ENCODE measurements at places on chromosomes 7 and 10.

DNA sequence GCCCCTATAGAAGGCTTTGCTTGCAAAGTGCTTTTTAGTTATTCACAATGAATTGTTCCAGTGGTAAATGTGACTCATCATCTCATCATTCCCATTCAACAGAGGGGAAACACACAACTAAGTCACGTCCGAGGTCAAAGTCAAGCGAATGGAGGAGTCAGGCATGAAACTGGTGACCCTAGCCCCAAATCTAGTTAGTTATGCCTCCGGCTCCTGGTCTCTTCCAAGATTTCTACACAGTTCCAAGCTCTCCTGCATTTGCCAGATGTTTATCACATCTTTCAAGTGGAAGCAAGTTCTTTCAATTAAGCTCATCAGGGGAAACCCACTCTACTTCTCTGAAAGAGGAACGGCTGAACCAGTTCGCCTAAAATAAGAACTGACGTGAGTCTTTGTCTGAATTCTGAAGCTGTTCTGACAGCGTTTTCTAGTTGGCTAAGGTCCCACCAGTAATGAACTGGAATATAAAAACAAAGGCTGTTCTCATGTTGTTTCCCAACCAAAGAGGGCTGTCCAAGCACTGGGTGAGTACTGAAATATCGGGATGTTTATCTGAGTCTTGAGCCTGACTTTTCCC is 140.9 kb upstream of the NRBF2 start:
- DNase-seq = no peak

GRCh38 chr10:12375076-12375504 is 25.7 kb downstream of the CAMK1D start:
- DNase-seq = no peak

DNA sequence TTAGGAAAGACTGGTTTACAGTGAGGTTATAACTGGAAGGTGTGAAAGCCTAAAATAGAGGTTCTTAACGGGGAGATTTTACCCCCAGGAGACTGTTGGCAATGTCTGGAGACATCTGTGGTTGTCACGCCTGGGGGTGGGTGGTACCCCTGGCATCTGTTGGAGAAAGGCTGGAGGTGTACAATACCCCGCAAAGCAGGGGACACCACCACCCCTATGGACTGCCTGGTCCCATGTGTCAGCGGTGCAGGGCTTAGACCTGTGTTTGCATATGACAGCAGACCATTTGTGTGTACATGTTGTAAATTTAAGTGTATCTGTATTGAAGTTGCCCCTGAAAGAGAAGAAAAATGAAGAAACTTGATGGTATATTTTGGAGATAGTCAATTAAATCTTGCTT is 9.8 kb downstream of the LRRC27 start:
- DNase-seq = no peak

DNA sequence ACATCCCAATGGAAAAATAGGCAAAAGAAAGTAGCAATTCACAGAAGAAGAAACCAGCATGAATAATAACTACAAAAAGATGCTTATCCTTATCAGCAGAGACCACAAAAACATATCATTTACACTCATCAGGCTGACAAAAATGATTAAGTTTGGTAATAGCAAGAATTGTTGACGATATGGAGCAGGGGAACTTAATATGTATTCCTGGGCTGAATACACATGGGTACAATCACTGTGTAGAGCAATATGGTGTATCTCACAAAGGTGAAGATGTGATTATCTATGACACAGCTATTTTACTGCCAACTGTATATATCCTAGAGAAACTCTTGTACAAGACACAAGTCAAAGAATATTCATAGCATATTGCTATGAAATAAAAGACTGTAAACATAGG is 141.8 kb upstream of the NOBOX start:
- DNase-seq = no peak

DNA sequence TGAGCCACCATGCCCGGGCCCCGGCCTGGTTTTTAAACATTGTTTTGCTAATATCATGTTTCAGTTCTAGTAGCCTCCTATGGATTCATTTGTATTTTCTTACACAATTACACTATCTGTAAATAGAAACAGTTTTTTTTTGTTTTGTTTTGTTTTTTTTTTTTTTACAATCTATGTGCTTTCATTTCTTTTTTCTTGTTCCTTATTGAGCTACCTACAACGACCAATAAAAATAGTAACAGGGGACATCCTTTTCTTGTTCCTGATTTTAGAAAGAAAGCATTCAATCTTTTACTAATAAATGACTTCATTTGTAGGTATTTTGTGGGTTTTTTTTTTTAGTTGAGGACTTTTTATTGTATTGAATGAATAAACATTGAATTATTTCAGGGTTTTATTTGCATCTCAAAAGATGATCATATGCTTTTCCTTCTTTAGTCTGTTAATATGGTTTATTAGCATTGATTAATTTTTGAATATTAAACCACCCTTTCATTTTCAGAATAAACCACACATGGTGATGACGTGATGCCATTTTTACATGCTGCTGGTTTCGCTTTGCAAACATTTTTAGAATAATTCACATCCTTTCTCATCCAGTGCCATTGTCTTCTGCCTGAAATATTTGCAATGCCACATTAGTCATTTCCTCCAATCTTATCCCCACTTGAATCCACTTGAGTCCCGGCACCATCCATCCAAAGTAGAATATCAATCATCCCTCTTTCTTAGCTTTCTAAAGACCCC is 18.1 kb upstream of the AKR1E2 start:
- no peak for DNase-seq

GRCh38 chr10:2972216-2972615 is 95.1 kb upstream of the PFKP start:
- no peak for DNase-seq

DNA sequence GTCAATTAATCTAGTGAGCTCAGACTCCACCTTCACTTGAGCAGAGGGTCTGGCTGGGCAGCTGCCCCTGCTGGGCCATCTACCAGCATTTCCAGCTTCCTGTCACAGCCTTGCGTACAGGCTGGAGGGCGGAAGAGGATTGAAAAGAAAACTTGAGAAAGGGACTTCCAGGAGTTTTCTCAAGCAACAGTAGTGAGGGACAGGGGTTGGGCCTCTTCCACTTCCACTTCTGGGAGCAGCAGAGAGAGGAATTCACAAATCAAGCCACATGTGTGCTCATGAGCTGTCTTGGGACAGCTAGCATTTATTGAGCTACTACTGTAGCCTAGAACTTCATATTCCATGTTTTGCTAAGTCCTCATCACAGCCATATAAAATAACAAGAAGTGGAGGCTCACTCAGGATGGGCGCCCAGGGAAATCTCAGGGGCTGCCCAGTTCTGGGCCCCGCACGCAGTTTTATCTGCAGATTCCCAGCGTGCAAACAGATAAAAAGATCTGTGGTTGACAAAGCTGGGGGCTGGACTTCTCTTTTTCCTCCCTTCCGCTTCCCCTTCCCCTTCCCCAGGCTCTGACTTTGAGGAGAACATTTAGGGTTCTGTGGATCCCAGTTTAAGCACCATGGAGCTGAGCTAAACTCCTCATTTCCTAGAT is 135.8 kb downstream of the RGS10 start:
- DNase-seq = no peak

- no peak for DNase-seq
Observed at GRCh38 chr10:34155812-34156211, 659.3 kb downstream of the PARD3 start.

GRCh38 chr10:21083861-21084260 is 186.8 kb upstream of the NEBL start:
- DNase-seq = no peak
